ENCODE measurements at places on chromosomes 12 and 14. TPM values are rescaled to one million over a fixed set of nuclear protein-coding genes. Genes with fewer than 3 reads are reported as not detected.

The NANOG gene
- not detected for total RNA-seq

DNA sequence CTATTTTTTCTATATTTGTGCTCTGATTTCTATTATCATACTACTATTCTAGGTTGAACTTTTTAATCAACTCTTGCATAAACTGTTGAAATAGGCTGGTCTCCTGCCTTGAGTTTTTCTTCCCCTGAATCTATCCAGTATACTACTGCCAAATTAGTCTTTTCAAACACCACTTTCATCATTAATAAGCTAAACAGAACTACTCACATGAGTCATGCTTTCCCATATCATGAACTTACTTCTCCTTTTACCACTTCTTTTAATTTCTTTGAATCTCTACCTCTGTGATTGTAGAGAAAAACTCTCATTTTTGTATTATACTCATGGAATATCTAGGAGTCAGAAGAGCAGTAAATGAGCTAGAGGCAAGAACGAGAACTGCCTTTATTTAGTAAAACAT, 340.3 kb upstream of the PDE3A start:
- DNase-seq, result no peak
- H3K36me3 ChIP-seq, result no peaks in the 10 kb centered on the region
- no peaks in the 10 kb centered on the region for H3K4me1 ChIP-seq
- H3K27me3 ChIP-seq, result no peaks in the 10 kb centered on the region
- H3K4me3 ChIP-seq, result no peak overlapping the region
- no peak overlapping the region for H3K27ac ChIP-seq

The CCDC197 gene
- total RNA-seq, result not detected

The CPNE6 gene
- not detected for total RNA-seq

DNA sequence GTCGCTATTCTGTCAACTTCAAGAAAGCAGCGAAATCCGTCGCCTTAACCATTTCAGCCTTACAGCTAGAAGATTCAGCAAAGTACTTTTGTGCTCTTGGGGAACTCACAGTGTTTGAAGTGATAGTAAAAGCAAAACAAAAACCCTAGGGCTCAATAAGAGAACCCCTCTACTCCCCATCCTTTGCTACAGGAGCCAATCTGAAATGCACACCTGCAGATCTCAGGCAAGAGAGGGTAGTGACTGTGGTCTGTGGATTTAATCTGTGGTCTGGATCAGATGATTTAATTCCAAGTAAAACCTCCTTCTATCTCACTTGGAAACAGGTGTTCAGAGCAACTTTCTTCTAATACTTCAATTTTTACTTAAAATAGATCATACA, 422.9 kb upstream of the OR4E1 start:
- peaks cover 9% of the 10 kb centered on the region for H3K4me1 ChIP-seq
- no peak overlapping the region for H3K27ac ChIP-seq
- H3K4me3 ChIP-seq, result no peak overlapping the region
- no peak for DNase-seq

Measured in Calu3 (cell line).